ENCODE measurements at places on chromosomes 5 and 9. TPM values are rescaled to one million over a fixed set of nuclear protein-coding genes. Genes with fewer than 3 reads are reported as not detected.

The GRXCR2 gene
- total RNA-seq = not detected

GRCh38 chr5:167389537-167389936, 901.9 kb upstream of the WWC1 start:
- H3K36me3 ChIP-seq = no peaks in the 10 kb centered on the region
- H3K4me3 ChIP-seq = no peak overlapping the region
- H3K4me1 ChIP-seq = no peaks in the 10 kb centered on the region
- no peaks in the 10 kb centered on the region for H3K27me3 ChIP-seq

DNA sequence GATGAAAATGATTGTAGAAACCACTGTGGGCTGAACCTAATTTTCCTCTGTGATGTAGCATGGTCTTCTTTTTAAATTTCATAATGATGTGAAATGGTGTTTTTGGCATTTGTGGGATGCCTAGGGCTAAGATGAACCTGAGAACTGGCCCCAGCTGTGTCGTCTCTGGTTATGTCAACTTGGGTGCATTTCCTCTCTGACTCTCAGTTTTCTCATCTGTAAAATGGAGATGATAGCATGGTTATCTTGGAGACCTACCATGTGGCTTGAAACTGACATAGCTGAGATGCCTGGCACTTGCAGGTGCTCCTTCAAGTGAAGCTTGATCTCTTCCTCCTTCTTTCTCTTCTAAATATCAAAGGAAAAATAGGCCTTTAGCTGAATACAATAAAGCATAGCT, 77.8 kb downstream of the BOD1 start:
- H3K27ac ChIP-seq = no peak overlapping the region
- H3K4me1 ChIP-seq = peaks cover 2% of the 10 kb centered on the region
- H3K27me3 ChIP-seq = peaks cover 10% of the 10 kb centered on the region
- H3K4me3 ChIP-seq = no peak overlapping the region
- DNase-seq = no peak
- no peaks in the 10 kb centered on the region for H3K36me3 ChIP-seq

- H3K4me1 ChIP-seq = peaks cover 3% of the 10 kb centered on the region
- no peak overlapping the region for H3K4me3 ChIP-seq
- no peak for DNase-seq
- peaks cover 71% of the 10 kb centered on the region for H3K36me3 ChIP-seq
Observed at GRCh38 chr5:6746244-6746643, 33.0 kb downstream of the TENT4A start.

GRCh38 chr5:5460311-5460710, 37.8 kb downstream of the ICE1 start:
- no peak overlapping the region for H3K27ac ChIP-seq
- peaks cover 66% of the 10 kb centered on the region for H3K36me3 ChIP-seq
- H3K4me1 ChIP-seq = no peaks in the 10 kb centered on the region
- no peak for DNase-seq
- no peaks in the 10 kb centered on the region for H3K27me3 ChIP-seq

DNA sequence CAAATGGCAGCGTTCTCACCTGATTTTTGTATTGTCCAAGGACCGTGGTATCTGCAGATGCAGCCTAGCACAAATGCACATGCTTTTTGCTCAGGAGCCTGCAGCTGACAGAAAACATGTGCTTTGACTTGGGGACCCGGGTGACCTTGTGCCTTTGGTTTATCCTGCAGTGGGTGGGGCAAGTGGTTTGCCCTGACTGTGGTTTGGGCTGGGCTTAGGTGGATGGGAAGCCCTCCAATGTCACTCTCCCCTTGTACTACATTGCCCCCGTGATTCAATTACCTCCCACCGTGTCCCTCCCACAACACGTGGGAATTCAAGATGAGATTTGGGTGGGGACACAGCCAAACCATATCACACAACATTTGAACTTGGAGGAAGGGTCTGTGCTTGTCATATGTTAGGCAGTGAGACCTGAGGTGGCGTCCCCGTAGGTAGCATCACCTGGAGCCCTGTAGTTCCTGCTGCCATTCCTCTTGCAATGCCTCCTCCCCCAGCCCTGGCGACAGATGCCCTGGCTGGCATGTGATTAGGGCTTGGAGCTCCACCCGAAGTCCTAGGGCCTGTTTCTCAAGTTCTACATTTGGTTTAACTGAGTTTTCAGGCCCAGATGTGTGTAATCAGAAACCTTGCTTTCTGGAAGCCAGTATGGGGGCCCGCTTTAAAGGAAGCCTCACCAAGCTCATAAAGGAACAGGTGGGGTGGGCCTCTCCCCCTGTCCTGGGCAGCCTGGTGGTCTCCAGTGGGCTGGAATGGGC, 2.1 kb downstream of the ANKRD33B start:
- H3K27me3 ChIP-seq = peaks cover 11% of the 10 kb centered on the region
- H3K36me3 ChIP-seq = no peaks in the 10 kb centered on the region
- no peak overlapping the region for H3K27ac ChIP-seq

GRCh38 chr5:33238826-33239695, 201.7 kb upstream of the TARS1 start:
- H3K4me1 ChIP-seq = peaks cover 38% of the 10 kb centered on the region
- DNase-seq = no peak
- H3K36me3 ChIP-seq = no peaks in the 10 kb centered on the region
- no peaks in the 10 kb centered on the region for H3K27me3 ChIP-seq
- H3K27ac ChIP-seq = no peak overlapping the region

DNA sequence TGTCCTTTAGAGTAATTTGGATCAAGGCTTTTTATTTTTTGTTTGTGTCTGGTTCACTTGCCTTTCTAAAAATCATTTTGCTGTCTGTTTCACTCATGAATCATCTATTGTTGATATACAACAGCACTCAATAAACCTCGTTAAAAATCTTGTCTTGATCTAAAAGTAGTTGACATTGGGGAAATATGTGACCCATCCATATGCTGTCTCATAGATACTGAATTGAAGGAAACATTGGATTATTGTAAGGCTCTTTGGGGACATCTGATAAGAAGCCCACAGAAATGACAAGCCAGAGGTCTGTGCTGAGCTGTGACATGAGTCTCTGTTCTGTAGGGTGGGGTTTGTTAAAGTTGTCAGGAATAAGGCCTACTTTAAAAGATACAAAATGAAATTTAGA, 208.0 kb downstream of the PDZD2 start:
- no peaks in the 10 kb centered on the region for H3K36me3 ChIP-seq
- DNase-seq = no peak
- no peak overlapping the region for H3K4me3 ChIP-seq
- no peaks in the 10 kb centered on the region for H3K4me1 ChIP-seq
- no peaks in the 10 kb centered on the region for H3K27me3 ChIP-seq

- H3K27me3 ChIP-seq = no peaks in the 10 kb centered on the region
- H3K4me3 ChIP-seq = no peak overlapping the region
- no peak overlapping the region for H3K27ac ChIP-seq
- no peak for DNase-seq
- H3K4me1 ChIP-seq = no peaks in the 10 kb centered on the region
Observed at GRCh38 chr5:83204651-83205050, 127.3 kb downstream of the XRCC4 start.

DNA sequence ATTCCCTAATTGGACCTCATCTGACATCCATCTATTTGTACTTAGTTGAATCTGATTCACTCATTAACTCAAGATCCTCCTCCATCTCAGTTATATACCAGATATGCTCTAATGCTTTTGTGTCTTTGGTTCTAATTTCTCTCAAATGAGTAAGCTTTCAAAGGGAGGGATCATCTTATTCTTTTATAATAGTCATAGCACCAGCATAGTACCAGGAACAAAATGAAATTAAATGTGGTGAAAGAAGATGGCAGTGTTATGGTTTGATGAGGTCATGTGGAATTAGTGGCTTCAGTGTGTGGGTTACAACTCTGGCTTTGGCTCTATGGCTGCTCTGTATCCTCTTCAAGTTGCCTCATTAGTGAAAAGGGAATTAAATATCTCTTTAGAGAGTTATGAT, 32.5 kb upstream of the ZNF366 start:
- peaks cover 8% of the 10 kb centered on the region for H3K27me3 ChIP-seq
- no peak for DNase-seq
- H3K4me1 ChIP-seq = no peaks in the 10 kb centered on the region
- H3K27ac ChIP-seq = no peak overlapping the region

DNA sequence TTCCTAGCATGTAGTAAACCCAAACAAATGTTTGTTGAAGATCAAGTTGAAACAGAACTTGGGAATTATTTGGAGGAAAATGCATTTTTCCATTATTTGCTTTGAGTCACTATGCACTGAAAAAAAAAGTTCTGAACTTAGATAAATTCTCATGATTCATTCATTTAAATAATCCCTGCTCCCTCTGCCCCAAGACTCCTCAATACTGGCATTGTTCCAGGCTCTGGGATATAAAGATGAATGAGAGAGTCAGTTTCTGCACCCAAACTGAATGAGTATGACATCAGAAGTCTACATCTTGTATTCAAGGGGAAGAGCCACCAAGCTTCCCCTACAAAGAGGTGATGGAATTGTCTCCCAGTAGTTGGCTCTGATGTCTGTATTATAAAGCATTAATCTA, 123.9 kb downstream of the SEC61B start:
- H3K36me3 ChIP-seq = no peaks in the 10 kb centered on the region
- no peak overlapping the region for H3K27ac ChIP-seq
- no peaks in the 10 kb centered on the region for H3K4me1 ChIP-seq
- peaks cover 17% of the 10 kb centered on the region for H3K27me3 ChIP-seq
- H3K4me3 ChIP-seq = no peak overlapping the region
